IMR-90 (cell line): ENCODE measurements at places on chromosomes 3 and 15. TPM values are rescaled to one million over a fixed set of nuclear protein-coding genes. Genes with fewer than 3 reads are reported as not detected.

Gene MYO5C
- total RNA-seq, result under 0.01 TPM in 2 replicates

Gene CLRN1
- total RNA-seq, result not detected in 2 replicates

Gene MAP2K5
- total RNA-seq, result 1.6 and 2.8 TPM in 2 replicates

Gene TRPM7
- 27.8 and 49.4 TPM in 2 replicates for total RNA-seq

Gene HDDC3
- total RNA-seq, result 7.2 and 7.9 TPM in 2 replicates

Gene AADACL2
- total RNA-seq, result not detected in 2 replicates

Gene HACD2
- total RNA-seq, result 22.6 and 35.8 TPM in 2 replicates

Gene WDR76
- total RNA-seq, result 25.8 and 28.9 TPM in 2 replicates

Gene ZIC1
- total RNA-seq, result not detected in 2 replicates

Gene CEP152
- 7.3 and 10.3 TPM in 2 replicates for total RNA-seq

Gene PSTPIP1
- total RNA-seq, result 0.36 and 0.56 TPM in 2 replicates

Gene TP63
- not detected in 2 replicates for total RNA-seq

Gene ZNF592
- 4.2 and 4.3 TPM in 2 replicates for total RNA-seq

Gene IQCB1
- total RNA-seq, result 18.3 and 26.4 TPM in 2 replicates

Gene TOP2B
- 53.4 and 115 TPM in 2 replicates for total RNA-seq

Gene TRH
- total RNA-seq, result not detected in 2 replicates

Gene CCR3
- total RNA-seq, result not detected in 2 replicates

Gene ECE2
- not detected in 2 replicates for total RNA-seq

Gene SERPINI1
- total RNA-seq, result 0.36 and 1.1 TPM in 2 replicates

Gene EPHA6
- not detected in 2 replicates for total RNA-seq

Gene SH2D7
- not detected in 2 replicates for total RNA-seq

Gene CCDC39
- not detected in 2 replicates for total RNA-seq

Gene ST8SIA2
- not detected in 2 replicates for total RNA-seq

Gene ADAMTSL3
- under 0.01 TPM in 1 of 2 replicates, not detected in the other for total RNA-seq

Gene CPN2
- not detected in 2 replicates for total RNA-seq

Gene EXD1
- total RNA-seq, result not detected in 2 replicates

Gene GALNT15
- total RNA-seq, result 14.7 and 19.7 TPM in 2 replicates

Gene ITPKA
- total RNA-seq, result 1.1 and 1.4 TPM in 2 replicates

Gene GOLGA8Q
- 0.18 and 0.28 TPM in 2 replicates for total RNA-seq

Gene ACOX2
- 15.6 and 17.8 TPM in 2 replicates for total RNA-seq

Gene CCR9
- total RNA-seq, result not detected in 2 replicates

Gene SMAD6
- 3.6 and 4.8 TPM in 2 replicates for total RNA-seq

Gene CPNE9
- total RNA-seq, result not detected in 2 replicates

Gene QARS1
- total RNA-seq, result 396 and 404 TPM in 2 replicates

Gene CHL1
- total RNA-seq, result 1.6 and 2.2 TPM in 2 replicates

Gene DUOX2
- not detected in 2 replicates for total RNA-seq

Gene CCDC51
- total RNA-seq, result 15.3 and 16.1 TPM in 2 replicates

Gene WDR5B
- 5.6 and 9.2 TPM in 2 replicates for total RNA-seq

Gene IGSF10
- under 0.01 TPM in 2 replicates for total RNA-seq

Gene CPNE4
- not detected in 2 replicates for total RNA-seq

Gene MCTP2
- 8.6 and 9.9 TPM in 2 replicates for total RNA-seq

Gene SLC15A2
- under 0.01 and 0.18 TPM in 2 replicates for total RNA-seq

Gene FOXB1
- total RNA-seq, result not detected in 2 replicates

Gene GOLGA6L22
- total RNA-seq, result not detected in 2 replicates

Gene FANCD2
- 18.9 and 19.7 TPM in 2 replicates for total RNA-seq

Gene PAQR9
- total RNA-seq, result not detected in 2 replicates

Gene ABI3BP
- total RNA-seq, result 3.0 and 4.2 TPM in 2 replicates

Gene LDHAL6B
- not detected in 2 replicates for total RNA-seq

Gene TMEM266
- total RNA-seq, result under 0.01 TPM in 1 of 2 replicates, not detected in the other

Gene PCBP4
- total RNA-seq, result 70.8 and 71.1 TPM in 2 replicates
